T-cell (primary cell): ENCODE measurements at places on chromosomes 7 and 10. TPM values are rescaled to one million over a fixed set of nuclear protein-coding genes. Genes with fewer than 3 reads are reported as not detected.

DNA sequence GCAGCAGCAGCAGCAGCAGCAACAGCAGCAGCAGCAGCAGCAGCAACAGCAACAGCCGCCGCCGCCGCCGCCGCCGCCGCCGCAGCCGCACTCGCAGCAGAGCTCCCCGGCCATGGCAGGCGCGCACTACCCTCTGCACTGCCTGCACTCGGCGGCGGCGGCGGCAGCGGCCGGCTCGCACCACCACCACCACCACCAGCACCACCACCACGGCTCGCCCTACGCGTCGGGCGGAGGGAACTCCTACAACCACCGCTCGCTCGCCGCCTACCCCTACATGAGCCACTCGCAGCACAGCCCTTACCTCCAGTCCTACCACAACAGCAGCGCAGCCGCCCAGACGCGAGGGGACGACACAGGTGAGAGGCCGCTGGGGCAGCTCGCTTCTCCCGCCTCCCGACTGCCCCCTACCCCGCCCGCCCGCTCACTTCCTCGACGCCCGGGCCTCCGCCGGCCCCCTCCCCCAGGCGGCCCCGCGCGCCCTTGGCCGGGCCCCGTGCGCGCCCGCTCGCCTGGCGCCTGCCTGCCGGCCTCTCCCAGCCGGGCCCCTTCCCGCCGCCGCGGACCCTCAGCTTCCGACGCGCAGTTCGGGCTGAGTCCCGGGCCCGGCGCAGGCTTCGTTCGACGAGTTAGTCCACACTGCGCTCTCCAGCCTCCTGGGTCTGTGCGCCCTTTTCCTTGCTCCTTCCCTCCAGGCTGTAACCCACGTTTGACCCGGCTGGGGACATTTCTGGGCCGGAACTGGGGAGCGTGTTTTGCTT is 882 bp downstream of the DLX6 start:
- DNase-seq = no peak

GRCh38 chr7:43240565-43240964 is 128.1 kb downstream of the HECW1 start:
- no peak for DNase-seq

DNA sequence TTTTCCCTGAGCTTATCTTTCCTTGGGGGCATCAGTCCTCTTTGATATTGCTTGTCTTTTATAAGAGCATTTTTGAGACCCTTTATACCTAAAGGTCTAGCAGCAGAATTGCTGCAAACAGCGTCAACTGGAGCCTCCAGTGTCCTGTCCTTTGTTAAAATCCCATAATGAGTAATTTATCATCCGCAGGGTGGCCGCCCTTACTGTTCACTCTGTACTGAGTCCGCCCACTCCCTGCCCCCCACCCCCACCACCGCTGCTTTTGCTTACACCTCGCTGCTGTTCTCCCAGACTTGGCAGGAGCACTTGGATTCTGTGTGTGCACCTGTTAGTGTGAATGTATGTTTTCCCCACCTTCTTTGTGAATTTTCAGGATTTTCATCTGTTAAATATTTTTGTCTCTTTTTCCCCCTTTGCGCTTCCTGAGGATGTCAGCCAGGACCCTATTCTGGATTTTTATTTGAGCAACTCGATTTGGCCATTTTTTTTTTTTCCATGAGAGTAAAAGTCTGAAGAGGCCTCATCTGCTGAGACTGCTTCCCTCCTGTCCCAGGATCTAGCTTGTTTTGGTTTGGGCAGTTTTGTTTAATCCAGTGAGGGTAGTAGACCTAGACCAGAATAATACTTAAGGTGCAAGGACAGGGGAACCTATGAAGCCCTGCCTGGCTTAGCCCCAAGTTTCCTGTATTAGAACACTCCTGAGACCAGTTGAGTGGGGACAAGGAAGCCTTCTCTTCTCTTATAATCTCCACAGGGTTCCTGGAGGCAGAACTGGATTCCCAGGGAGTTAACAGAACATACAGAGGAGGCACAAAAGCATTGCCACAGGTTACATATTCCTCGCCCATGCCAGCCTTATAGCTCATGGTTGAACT is 8.2 kb downstream of the AGFG2 start:
- no peak for DNase-seq

ZNF783 gene
- total RNA-seq = 49.4 TPM

- no peak for DNase-seq
Measured at GRCh38 chr7:14974688-14975087, 72.1 kb upstream of the DGKB start.

DNA sequence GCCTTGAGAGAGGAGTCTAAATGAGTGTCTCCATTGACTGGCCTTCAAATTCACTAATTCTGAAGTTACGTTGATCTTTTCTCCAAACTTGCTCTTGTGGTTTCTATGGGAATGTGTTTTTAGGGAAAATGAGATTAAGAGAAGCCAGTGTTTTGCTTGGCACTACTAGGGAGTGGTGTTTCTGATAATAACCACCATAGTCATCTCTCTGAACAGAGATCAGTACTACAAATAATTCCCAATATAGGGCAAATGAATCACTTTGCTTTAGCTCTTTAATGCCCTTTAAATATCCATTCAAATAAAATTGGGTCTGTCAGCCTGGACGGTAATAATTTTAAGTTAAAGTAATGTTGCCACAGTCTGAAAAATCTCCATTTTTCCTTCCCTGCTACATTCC is 90.8 kb downstream of the NRF1 start:
- DNase-seq = no peak

DNA sequence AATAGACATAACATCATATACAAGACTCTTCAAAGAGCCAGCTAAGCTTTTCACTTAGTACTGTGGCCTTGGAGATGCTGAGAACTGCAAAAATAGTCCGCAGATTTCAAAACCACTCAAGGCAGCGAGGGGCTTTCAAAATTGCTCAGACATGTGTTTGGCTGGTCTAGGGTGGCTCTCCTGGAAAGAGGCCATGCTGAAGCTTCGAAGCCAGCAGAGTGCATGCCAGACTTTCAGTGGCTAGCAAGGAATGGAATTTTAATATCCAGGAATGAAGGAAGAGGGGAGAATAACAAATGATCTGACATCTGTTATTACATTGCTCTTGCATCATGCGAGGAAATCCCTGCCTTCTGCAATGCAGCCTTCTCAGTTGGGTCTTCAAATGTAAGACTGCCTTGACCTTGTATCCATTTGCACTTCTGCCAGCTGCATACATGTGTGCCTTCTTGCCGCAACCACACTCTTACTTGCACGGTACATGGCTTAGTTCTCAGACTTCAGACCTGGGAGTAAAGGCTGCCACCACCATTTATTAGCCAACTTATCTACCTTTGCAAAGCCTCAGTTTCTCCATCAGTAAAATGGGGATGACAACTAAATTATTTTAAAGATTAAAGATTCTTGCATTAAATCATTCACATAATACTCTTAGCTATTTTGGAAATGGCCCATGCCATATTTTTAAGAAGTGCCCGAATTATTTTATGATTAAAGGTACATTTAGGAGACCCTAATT is 55.9 kb downstream of the ITIH5 start:
- no peak for DNase-seq

OGDHL gene
- total RNA-seq = not detected

FXYD4 gene
- total RNA-seq = not detected

- no peak for DNase-seq
Measured at GRCh38 chr7:84971360-84971759, 215.5 kb downstream of the SEMA3D start.

DNA sequence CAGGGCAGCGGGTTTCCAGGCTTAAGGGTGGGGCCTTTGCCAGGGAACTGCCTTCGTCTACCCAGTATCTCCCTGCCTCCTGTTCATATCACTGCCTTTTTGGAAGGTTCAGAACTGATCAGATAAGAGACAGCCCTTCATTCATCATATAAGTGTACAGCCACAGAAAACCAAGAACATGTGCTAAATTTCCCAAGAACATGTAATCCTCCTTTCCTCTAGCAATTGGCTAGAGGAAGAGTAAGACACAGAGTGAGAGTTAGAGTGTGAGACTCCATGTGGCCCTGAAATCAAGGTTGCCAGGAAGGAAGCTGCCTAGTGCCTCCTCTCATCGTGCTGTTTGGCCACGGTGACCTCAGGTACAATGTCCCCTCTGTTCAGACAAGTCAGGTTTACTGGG is 770.9 kb downstream of the TNS3 start:
- DNase-seq = no peak

- no peak for DNase-seq
Measured at GRCh38 chr7:99016196-99016595, 127.7 kb downstream of the SMURF1 start.

- DNase-seq = no peak
Measured at GRCh38 chr10:107163881-107164861, at the start of gene SORCS1. TSS of gene SORCS1 (minus strand) at chr10:107164706.

NEUROD6 gene
- total RNA-seq = not detected
